ENCODE measurements at places on chromosomes 12 and 14.

GRCh38 chr14:32692441-32692840, 246.2 kb upstream of the NPAS3 start:
- no peak for DNase-seq

GRCh38 chr14:42224053-42224888, 617.6 kb downstream of the LRFN5 start:
- peak; percentile 57 for DNase-seq

DNA sequence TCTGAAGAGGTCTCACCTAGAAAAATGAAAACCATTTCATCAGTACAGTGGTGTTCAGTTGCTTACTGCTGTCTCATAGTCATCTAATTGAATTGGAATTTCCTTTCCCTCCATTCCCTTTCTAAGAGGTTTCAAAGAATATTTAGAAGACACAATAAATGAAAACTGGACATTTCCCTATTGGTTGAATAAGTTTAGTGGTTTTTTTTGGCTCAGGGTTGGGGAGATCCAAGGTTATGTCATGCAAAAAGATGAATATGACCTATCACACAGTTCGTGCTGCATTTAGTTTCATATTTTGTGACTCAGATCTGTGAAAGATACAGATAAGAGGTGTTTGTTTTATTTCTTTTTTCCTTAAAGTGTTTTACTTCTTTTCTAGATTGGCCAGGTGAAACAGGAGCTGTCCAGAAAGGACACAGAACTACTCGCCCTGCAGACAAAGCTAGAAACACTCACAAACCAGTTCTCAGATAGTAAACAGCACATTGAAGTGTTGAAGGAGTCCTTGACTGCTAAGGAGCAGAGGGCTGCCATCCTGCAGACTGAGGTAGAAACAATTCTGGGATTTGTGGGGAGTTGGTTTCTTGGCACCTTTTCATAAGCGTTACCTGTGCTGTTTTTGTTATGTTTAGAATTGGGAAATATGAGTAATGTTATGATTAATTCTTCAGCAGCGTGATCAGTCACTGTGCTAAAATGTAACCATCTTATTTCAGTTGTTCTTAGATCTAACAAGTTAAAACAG, 124.6 kb downstream of the ERC1 start:
- DNase-seq: no peak

DNA sequence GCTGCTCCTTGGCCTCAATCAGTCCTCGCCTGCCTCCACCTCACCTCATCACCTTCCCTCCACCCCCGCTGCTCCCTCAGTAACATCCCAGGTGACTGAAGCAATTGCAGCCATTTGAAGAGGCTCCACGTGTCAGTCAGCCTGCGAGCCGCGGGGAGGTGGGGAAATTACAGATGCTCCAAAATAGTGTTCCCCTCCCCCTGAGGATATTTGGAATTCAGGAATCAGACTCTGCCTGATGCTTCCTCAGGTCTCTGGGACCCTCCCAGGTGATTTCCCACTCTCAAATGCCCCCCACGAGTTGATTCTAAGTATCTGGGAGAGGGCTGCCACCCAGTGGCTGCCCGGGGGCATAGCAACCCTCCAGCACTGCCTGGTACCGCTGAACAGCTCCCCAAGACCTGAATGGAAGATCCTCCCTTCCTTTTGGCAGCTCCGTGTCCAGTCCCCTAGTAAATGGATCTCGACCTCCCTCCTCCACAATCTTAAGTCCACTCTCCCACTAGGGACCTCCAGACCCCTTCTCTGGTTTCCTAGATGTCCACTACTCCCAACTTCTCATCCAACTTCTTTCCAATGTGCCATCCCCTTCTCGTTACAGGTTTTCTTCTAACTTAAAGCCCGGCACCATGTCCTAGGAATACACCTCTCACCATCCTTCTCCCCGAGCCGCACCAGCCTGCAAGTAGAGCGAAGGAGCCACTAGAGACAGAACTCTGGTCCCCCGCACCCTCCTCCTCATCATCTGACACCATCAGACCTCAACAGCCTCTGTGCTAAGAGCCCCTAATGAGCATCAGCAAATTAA, 1.4 kb upstream of the ASIC1 start:
- DNase-seq: peak; percentile 72

- DNase-seq: no peak
Measured at GRCh38 chr12:95953000-95953399, 9.9 kb downstream of the AMDHD1 start.

- DNase-seq: no peak
Measured at GRCh38 chr12:18752280-18752920, 14.5 kb downstream of the CAPZA3 start.

GRCh38 chr14:60495946-60496345, 10.1 kb upstream of the C14orf39 start:
- DNase-seq: no peak

DNA sequence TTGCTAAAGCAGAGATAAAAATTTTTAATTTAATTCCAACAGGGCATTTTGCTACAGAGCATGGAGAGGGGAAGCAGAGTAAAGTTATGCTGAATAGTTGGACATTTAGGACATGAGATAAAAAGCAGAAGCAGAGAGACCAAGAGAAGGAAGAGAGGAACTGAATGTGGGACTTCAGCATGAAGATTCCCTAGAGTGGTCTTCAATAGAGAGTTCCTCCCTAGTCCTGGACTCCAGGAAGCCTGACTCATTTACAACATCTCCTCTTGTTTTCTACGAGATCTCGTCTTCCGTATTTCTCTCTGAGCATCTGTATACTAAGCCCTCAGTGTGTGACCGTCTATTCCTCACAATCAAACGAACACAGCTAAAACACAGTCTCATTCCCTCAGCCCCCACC, 35.2 kb upstream of the IFT81 start:
- DNase-seq: no peak

DNA sequence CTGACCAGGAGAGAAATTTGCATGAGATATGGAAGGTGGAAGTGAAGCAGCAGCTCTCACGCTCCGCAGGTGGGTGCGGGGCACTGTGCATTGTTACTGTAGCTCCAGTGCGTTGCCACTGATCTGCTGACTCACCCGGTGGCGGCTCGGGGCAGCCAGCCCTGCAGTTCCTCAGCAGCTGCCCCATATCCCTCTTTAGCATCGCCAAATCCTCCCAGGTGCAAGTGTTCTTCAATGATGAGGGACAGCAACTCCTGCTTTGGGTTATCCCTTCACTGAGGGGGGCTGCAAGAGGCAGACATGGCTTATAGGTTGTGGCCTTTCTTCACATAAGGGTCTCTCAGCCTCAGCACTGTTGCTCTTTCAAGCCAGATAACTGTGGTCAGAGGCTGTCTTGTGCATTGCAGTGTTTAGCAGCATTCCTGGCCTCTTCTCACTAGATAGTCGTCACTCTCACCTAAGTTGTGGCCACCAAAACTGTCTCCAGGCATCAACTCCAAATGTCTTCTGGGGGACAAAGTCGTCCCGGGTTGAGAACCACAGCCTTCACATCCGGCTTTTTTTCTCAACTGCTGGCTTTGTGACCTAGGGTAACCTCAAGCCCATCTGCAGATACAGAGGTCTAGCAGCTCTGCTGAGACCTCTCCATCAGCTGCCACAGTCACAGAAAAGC, 180.8 kb downstream of the EFCAB11 start:
- no peak for DNase-seq

GRCh38 chr12:58368001-58368400, 426.6 kb downstream of the ATP23 start:
- no peak for DNase-seq

DNA sequence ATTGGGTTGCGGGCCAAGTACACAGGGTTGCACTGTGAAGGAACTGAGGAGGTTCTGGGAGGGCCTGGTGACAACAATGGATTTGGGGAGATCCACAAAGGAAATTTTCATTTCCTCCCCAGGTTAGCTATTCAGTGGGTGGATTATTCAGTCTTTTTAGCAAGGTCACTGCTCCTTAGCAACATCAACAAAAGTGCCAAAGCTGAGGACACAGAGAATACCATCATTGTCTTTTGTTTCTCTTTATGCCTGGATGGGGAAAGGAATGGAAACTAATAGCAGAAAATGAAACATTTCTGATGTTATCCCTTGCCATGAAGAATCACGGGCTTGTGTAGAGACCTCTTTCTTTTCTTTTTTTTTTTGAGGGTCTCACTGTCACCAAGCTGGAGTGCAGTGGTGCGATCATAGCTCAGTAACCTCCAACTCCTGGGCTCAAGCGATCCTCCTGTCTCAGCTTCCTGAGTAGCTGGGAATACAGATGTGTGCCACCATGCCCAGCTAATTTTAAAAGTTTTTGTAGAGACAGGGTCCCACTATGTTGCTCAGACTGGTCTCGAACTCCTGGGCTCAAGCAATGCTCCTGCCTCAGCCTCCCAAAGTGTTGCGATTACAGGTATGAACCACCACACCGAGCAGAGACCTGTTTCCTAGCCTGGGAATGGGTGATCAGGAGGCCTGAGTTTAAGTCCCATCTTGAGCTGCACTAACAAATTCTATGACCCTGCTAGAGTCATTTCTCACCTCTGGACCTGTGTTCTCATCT, 6.5 kb downstream of the PPP1R3E start:
- DNase-seq: no peak

DNA sequence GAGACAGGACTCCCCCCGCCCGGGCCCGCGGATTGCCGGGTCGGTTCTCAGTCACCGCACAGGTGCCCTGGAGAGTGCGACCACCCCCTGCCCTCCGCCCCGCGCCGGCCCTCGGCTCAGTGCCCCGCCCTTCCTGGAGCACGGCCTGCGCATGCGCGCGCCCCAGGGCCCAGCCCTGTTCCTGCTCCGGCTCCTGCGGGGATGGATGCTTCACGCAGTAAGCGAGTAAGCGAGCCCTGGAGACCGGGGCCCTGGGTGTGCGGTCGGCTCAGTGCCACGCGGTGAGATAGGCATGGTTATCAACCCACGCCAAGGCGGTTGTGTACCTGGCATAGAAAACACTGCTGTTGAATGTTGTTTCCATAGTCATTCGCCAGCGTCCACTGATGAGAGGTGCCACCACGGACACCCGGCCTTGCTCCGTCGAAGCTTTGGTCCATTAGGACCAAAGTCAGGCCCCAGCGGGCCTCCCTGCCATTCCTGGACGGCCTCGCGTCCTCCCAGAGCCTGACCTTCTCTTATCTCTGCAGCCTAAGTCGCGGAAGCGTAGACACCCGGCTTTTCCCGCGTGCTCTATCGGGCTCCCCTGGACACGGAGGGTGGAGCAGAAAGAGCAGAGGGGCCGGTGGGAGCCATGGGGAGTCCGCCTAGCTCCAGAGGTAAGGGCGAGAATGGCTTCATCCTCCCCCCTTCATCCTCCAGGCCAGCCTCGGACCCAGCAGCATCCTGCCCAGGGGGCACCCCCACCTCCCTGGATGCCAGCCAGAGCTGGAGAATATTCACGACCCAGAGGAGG, 90.6 kb downstream of the PAPOLA start:
- DNase-seq: no peak

DNA sequence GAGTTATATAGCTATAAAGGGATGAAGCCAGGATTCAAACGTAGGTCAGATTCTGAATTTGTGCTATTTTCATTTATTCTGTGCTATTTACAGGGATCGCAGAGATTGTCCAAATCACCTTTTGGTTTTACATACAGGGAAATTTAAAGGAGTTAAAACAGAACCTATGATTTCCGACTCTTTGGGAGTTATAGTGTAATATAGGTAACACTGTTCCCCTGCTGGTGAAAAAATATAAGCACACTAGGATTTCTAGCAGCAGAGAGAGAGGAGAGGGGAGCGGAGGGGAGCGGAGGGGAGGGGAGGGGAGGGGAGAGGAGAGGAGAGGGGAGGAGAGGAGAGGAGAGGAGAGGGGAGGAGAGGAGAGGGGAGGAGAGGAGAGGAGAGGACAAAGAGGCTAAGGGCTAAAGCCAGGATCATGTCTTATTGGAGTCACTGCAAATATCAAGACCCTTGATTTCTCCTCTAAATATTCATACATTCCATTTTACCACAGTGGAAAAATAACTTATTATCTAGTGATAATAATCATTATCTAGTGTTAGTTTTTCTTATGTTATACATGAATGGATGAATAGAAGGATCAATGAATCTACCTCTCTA, 46.2 kb upstream of the KCNH5 start:
- no peak for DNase-seq
